ENCODE measurements at places on chromosomes 2 and 18.

GRCh38 chr2:173434762-173435569, 80.3 kb downstream of the CDCA7 start:
- DNase-seq, result no peak

DNA sequence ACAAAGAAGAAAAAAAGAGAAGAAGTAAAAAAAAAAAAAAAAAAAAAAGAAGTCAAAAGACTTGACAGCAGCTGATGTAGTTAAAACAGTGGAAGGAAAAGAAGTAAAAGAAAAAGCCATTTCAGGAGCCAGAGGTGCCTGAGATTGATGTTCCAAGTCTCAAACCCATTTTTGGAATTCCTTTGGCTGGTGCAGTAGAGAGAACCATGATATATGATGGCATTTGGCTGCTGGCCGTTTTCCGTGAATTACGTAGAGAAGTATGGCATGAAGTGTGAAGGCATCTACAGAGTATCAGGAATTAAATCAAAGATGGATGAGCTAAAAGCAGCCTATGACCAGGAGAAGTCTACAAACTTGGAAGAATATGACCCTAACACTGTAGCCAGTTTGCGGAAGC, 7.6 kb upstream of the CHST10 start:
- DNase-seq, result no peak

DNA sequence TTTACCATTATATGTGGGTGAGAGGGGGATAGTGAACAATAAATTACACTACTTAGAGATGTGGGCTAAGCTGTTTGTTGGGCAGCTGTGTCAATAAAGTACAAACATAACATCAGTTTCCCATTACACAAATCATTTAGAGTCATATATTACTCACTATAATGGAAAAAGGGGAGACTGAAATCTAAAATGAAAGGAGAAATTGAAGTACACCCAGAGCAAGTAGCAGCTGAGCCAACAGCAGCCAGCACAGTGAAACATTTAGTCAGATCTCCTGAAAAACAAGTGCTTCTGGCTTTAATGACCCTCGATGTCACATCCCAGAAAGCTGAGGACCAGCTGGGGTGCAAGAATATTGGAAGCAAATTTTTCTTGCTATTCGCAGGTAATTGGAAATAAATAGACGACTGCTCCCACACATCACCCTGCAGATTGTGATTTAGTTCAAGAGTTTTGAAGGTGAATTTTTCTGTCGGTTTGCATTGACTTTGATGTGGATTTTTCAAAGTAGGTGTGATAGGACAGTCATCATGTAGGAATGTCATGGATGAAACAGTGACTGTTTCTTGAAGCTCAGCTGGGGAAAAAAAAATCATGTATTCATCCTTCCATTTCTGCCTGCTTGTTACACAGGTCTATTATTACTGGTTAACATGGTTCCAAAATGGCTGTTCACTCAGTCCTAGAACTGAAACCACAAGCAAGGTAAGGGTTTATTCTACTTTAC, 1607.3 kb upstream of the CELF4 start:
- no peak for DNase-seq

- DNase-seq, result no peak
These were observed 63.3 kb downstream of the FBXO15 start for GRCh38 chr18:74084184-74084855.

DNA sequence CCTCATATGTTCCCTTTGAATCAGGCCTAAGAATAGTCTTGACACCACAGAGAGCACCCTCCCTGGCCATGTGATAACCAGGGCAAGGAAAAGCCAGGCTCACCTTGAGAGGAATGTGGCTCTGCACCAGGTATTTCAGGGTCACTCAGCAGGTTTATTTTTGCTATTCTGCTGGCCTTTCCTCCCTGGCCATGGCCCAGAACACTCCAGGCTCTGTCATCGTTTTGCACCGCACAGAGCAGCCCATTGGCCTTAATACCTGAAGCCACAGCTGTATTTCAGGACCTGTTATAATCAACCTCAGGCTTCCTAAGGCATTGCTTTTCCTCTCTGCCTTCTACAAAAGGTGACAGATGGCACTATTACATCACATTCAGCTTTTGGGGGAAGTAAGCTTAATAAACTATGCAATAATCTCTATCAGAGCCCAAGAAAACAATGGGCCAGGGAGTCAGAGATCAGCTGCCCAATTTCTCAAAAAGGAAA, 668.3 kb downstream of the IRS1 start:
- DNase-seq, result no peak

GRCh38 chr2:236872981-236873380, 212.7 kb upstream of the COPS8 start:
- no peak for DNase-seq

DNA sequence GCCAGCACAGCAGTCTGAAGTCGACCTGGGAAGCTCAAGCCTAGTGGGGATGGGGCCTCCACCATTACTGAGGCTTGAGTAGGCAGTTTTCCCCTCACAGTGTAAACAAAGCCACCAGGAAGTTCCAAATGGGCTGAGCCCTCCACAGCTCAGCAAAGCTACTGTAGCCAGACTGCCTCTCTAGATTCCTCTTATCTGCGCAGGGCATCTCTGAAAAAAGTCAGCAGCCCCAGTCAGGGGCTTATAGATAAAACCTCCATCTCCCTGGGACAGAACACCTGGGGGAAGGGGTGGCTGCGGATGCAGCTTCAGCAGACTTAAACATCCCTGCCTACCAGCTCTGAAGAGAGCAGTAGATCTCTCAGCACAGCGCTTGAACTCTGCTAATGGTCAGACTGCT, 218.4 kb upstream of the VRK2 start:
- DNase-seq, result no peak

DNA sequence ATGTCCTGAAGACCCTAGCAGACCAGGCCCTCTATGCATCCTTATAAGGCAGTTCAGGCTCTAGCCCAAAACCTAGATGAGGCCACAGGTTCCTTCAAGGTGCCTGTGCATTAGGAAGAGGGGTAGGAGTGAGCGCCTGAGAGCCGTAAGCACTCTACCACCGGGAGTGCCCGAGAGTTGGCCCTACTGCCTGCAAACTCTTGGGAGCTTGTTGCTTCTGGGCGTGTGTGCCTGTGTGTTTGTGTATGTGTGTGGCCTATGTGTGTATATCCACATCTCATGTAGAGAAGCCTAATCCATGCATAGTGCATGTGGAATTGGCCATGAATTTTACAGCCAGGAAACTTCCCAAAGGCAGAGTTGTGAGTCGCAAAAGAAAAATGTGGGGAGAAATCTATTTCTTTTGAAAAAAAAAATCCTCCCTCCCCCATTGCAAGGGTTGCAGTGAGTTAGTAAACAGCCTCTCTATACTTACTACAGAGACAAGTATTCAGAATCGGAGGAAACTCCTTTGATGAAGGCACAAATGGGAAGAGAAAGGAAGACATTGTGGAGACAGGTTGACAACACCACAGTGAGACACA, 96.8 kb downstream of the ADD2 start:
- no peak for DNase-seq

DNA sequence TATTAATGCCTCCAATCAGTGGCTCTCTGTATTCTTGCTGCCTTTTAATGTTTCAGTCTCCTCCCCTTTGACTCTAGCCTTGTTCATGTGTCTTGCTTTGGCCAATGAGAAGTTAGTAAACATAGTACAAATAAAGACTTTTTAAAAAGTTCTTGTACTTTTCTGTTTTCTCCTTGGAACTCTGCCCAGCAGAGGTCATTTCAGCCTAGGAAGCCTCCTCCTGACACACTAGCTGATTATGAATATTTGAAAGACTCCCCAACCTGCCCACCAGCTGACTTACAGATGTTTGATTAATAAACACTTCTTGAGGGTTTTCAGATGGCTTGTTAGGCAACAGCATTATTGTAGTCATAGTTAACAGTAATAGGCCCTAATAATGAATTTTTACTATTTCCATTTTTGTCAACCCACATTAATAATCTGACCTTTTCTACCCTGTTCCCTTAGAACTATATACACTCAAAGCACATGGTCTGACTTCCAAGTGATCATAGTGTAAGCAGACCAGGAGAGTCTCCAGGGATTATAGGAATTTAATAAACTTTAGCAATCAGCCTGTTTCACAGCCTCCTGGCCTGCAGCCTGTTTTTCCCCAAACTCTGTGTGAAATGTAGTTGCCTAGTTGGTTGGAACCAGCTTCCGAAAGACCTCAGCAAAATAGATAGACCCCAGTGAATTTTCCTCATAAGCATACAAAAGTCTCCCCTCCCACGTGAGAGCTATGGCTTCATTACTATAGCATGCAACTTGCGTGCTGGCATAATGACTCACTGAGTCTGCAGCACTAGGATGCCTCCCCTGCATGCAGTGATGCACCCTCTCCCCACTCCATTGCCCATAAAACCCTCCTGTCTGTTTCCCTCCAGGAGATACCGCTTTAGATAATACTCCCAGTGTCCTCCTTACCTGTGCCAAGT, 670.7 kb upstream of the ZNF804A start:
- DNase-seq, result no peak

GRCh38 chr18:36120297-36120696, 8.8 kb downstream of the SLC39A6 start:
- DNase-seq, result no peak

Data from stimulated activated CD4-positive, alpha-beta T cell treated with anti-CD3 and anti-CD28 coated beads, Interleukin-12 subunit alpha, Interleukin-12 subunit beta, amount 100 ng/mL, for 48 hours (primary cell).